Midbrain (tissue), 1 donor: ENCODE measurements at places on chromosomes 7 and 10.

DNA sequence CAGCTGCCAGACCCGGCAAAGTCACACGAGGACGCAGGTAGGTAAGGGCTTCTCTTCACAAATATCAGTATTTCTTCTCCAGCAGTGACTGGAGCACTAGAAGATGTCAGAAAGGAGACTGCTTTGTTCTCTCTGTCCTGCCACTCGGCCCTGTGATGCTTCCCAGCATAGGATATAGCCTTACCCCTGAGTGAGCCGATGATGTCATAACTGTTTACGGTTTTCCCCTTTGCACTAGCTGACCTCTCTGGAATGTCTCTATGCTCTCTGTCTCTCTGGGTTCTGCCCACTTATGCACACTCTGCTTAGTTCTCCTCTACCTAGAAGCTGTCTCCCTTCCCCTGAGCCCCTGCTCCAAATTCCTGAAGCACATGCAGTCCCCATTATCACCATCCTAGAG lies 167.5 kb upstream of the PODXL start:
- DNase-seq: no peak

GRCh38 chr10:97134110-97134509 lies 51.6 kb downstream of the SLIT1 start:
- no peak for DNase-seq

- no peak for DNase-seq
These were observed 240.7 kb downstream of the MGMT start for GRCh38 chr10:129707406-129708388.

DNA sequence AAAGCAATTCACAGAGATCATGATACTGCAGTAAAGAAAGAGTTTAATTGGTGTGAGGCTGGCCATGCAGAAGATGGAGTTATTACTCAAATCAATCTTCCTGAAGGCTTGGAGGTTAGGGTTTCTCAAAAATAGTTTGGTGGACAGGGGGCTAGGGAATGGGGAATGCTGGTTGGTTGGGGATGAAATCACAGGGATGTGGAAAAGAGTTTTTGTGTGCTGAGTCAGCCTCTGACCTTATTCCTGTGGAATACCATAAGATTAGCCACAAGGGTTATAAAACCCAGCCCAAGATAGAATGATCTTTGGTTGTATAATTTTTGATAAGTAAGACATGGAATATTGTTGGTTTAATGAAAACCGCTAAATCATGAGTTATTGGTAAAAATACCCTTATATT lies 764.3 kb downstream of the TYW1 start:
- no peak for DNase-seq

DNA sequence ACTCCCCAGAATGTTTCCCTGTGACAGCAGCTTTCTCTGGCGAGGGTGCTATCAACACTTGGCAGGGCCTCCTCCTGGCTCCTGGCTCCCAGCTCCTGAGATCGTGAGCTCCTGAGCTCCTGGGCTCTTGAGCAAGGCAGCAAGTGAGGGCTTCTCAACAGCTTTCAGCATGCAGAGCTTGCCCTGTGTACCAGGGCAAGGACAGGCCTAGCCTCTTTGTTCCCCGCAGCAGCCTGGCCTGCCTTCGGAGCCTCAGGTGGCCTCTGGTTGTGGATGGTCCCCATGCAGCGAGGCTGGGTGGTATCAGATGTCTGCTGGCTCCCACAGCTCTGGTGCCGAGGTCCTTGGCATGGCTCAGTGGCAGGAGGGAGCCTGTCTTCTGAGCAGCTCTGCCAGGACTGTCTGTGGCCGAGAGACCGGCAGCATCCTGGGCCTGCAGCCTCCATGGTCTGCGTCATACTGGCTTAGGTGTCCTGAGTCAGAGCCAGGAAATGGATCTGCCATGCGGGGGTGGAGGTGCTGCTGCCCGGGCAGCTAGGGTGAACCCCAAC lies 44.2 kb downstream of the ZMIZ1 start:
- DNase-seq: no peak

- DNase-seq: no peak
These were observed at the start of gene HOXA5 for GRCh38 chr7:27143023-27143949. Gene HOXA5, minus strand, starts transcription at chr7:27143681. Its CDS starts 74 bp downstream, at chr7:27143607.

GRCh38 chr10:113849140-113849803 lies 4.6 kb downstream of the DCLRE1A start:
- DNase-seq: no peak

- no peak for DNase-seq
These were observed 61.4 kb downstream of the CPED1 start for GRCh38 chr7:121049897-121050296.

- no peak for DNase-seq
These were observed 11.2 kb upstream of the STK31 start for GRCh38 chr7:23698822-23699221.

DNA sequence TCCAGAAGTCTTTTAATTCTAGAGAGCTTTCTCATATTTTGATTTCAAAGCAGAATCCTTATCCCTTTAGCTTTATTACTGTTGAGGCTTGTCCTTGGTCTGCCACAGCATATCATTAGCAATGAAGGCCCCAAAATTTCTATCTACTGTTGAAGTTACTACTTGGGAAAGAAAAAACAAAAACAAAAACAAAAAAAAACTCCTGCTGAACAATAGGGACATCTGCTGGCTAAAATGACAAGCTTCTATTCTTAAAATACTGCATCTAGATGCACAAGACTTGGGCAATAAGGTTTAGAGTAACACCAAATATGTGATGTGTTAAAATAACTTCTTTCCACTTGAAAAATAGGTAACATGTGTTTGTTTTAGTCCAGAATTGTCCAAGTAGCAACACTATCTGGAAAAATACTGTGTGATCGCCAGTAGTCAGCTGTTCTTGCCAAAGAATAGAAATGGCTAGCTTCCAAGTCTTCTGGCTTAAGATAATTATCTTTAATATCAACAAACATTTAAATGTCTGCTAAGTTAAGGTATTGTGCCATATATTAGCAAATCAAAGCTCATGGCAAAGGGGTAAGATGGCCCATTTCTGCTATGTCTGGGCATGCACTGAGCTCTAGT lies 3.8 kb upstream of the DMTF1 start:
- peak; percentile 30 for DNase-seq

DNA sequence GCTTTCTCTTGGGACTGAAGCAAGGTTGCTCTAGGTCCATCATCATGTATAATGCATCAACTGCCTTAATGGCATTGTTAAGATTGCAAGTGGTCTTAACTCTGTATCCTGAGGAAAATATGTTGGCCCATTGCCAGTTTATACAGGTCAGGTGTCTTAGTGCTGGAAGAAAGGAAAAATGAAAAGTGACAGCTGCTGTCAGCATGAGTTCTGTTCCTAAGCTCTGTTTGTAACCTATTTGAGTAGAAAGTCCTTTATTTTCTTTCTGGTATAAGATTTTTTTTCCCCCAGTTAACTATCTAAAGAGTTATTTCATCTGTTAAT lies 127.2 kb downstream of the SRI start:
- DNase-seq: no peak

DNA sequence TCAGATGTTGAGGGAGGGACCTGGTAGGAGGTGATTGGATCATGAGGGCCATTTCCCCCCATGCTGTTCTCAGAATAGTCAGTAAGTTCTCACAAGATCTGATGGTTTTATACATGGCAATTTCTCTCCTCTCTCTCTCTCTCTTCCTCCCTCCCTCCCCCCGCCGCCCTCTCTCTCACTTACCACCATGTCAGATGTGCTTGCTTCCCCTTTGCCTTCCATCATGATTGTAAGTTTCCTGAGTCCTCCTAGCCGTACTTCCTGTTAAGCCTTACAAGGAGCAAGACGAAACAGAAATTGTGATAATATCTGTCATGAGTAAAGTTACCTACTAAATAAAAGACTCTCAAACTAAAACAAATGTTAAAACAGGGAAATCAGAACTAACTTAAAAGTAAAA lies 19.9 kb upstream of the GPR141 start:
- DNase-seq: no peak
